ENCODE measurements at places on chromosomes 2 and 18.

GRCh38 chr18:14092625-14093306 is 39.5 kb downstream of the ZNF519 start:
- DNase-seq: no peak

GRCh38 chr2:209529579-209529978 is 105.7 kb downstream of the MAP2 start:
- DNase-seq: no peak

DNA sequence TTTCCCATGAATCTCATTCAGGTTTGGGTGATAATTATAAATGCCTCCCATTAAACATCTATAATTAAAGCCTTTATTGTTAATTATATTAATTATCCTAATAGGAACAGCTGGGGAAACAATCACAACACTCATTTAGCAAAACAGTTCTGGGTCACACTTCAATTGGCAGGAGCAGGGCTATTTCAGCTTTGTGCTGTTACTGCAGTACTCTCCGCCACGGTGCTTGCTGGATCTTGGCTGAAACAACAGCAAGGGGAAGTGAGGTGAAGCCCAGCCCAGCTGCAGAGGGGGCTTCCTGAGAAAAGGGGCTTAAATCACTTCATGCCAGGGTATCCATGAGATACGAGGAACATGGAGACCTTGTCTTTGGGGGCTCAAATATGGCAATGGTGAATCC is 79.5 kb upstream of the SOX11 start:
- DNase-seq: no peak

GRCh38 chr2:168169097-168169745 is 78.2 kb downstream of the STK39 start:
- no peak for DNase-seq

DNA sequence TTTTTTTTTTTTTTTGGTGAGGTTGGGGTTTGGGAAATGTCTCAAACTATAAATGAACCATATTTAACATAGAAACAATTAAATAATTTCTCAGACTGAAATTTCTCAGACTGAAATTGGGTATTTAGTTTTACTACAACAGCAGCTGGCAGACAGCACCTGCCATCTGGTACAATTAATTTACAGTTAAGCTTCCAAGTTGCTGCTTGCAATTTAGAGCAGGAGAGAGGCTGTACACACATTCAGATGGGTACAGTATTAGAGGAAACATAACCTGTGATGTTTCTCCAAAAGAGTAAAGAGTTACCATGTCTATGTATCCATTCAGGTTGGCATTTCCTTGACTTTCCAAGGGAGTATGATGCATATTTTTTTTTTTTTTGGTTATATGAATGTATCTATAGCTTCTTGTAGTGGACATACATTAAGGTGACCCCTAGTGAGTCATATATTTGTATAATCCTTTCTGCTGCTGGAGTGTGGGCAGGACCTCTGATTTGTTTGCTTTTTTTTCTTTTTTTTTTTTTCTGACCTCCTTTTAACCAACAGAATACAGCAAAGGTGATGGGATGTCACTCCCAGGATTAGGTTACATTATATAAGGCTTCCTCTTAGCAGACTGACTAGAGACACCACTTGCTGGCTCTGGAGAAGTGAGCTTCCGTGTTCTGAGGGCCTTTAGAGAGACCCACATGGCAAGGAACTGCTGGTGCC is 201.7 kb downstream of the PTH2R start:
- DNase-seq: peak; percentile 1

DNA sequence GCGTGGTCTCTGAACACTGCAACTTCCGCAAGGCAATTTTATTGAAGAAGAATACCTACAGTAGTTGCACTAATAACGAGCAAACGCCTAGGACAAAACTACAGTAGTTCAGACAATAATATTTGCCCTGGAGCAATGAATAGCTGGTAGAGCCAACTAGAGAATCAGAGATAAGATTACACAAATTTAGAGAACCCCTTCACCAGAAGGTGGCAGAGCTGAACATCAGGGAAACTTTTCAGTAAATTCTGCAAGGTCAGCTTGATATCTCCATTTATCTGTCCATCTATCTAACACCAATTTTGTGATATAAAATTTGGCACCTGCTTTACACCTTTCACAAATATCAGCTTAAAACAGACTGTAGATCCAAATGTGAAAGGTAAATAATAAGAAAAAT is 43.8 kb downstream of the CDH19 start:
- peak; percentile 17 for DNase-seq

DNA sequence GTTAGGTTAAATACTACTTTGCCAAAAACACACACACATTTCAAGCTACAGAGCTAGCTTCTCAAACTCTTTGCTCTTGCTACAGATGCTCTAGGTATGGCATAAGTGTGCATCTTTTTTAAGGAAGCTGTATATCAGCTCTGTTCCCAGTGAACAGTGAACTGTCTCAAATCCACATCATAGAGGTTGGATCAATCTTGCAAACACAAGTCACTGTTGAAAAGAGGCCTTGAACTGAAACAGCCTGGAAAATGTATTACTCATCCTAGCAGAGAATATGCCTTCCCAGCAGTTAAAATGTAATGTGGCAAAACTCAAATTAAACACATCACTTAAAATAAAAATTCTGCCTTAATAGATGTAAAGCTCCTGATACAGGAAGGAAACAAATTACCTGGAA is 151.8 kb downstream of the WDPCP start:
- DNase-seq: no peak

DNA sequence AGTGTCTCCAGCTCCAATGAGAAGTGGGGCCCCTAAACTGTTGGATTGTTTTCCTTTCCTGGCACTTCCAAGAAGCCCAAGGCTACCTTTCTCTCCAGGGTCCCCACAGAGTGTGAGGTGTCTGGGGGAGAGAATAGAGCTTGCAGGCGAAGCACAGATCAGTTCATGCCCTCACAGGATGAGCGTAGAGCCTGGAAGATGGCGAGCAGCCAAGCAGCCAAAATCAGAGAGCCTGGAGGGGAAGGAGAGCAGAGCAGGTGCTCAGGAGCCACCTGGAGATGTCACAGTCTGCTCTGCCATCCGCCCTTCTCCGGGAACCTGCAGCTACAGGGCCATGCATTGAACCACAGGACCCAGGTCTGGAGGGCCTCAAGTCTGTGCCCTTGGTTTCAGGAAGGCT is 54.7 kb upstream of the TCF7L1 start:
- DNase-seq: no peak

- DNase-seq: no peak
These were observed 101.0 kb downstream of the HS6ST1 start for GRCh38 chr2:128217671-128218070.

GRCh38 chr2:40551081-40551480 is 99.2 kb upstream of the SLC8A1 start:
- DNase-seq: no peak

- DNase-seq: no peak
These were observed 5.7 kb upstream of the OTOS start for GRCh38 chr2:240146141-240146561.

- DNase-seq: peak; percentile 44
These were observed 295.8 kb downstream of the SP3 start for GRCh38 chr2:173669271-173669853.

GRCh38 chr2:27471961-27472360 is 17.6 kb downstream of the IFT172 start:
- no peak for DNase-seq

DNA sequence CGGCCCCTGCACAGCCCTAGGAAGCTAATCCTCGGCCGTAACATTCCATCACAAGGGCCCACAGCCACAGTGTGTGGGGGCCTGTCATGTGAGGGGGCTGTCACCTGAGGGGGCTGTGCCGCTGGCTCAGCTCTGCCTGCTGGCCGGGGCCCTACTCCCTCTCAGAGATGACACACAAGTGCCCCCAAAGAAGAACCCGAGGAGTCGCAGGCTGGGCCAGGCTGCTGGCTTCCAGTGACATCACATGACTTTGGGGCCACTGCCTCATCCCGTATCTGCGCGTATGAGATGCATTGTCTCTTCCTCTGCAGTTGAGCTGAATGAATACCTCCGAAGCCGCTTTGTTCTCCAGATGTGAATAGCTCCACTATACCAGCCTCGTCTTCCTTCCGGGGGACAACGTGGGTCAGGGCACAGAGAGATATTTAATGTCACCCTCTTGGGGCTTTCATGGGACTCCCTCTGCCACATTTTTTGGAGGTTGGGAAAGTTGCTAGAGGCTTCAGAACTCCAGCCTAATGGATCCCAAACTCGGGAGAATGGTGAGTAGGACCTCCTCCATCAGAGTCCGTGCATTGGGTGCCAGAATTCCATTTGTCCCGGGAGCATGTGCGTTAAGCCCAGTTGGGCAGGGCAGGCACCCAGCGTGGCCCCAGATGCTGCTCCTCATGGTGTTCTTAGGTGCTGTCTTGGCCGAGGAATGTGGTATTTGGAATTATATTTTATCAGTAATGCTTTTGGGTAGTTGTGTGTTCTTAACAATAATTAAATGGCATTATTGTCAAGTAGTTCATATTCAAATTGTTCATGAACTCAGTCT is at the start of gene CNDP1:
TSS of gene CNDP1 (plus strand) at position 351 of the 820 bp plus-strand sequence. CDS start at position 519, 168 bp downstream.
- no peak for DNase-seq

Data from kidney tubule cell (primary cell).